Activated CD4-positive, alpha-beta T cell treated with anti-CD3 and anti-CD28 coated beads, Interleukin-2, Interleukin-6, amounts not matched to agents 100 ng/mL and 50 ng/mL, durations not matched to agents 16 hours and 8 hours (primary cell): ENCODE measurements at places on chromosomes 3 and 15.

DNA sequence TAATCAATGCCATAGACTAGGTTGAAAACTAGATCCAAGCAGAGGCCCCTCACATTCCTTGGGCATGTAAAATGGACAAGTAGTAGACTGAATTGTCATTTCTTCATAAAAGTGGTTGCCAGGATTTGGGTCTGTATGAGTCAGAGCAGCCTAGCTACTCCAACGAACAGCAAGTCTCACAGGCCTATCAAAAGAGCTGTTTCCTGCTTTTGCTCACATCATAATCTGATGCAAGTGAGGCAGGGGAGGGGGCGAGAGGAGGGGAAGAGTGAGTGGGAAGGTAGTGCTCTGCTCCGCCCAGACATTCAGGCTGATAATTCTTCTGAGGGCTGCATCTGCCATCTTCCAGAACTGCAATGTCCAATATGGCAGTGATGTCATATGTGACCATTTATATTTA lies 228.9 kb upstream of the PRICKLE2 start:
- peak; percentile 16 for DNase-seq

- no peak for DNase-seq
These were observed 120.5 kb downstream of the SHQ1 start for GRCh38 chr3:72727726-72728125.

DNA sequence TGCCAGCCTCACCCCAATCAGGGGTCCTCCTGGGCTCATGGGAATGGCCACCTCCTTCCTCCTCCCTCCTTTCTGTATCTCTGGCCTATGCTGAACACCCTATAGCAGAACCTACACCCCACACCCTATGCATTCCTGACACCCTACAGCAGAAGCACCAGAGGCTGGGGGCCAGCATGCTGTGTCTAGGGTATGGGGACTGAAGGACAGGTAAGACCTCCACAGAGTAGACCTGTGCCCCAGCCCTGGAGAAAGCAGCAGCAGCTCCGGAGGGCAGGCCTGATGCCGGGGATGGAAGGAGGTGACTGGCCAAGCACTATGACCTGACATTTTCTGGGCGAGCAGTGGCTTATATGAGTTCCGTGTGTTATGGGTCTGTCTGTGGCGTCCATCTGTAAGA lies 66.9 kb downstream of the TLE3 start:
- no peak for DNase-seq

- DNase-seq, result no peak
These were observed 49.6 kb downstream of the MECOM start for GRCh38 chr3:169613895-169614294.

DNA sequence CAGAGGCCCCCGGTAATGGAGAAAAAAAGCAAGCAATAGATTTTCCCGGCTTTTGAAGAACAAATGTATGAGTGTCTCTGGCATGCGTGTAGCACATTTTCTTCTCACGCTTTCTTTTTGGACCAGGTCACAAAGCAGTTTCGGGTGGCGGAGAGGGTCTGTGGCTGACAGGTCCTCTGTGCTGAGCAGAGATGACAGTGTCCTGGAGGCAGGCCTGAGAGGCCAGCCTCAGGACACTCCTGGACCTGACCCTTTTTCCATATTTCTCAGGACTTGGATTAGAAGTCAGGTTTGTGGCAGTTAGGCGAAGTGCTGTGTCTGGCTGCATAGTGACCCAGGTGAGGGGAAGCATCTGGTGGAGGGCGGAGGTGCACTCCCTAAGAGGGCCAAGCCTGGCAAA lies 52.9 kb downstream of the KLF13 start:
- DNase-seq, result no peak

- no peak for DNase-seq
These were observed 28.4 kb downstream of the OXSM start for GRCh38 chr3:25818335-25818734.

DNA sequence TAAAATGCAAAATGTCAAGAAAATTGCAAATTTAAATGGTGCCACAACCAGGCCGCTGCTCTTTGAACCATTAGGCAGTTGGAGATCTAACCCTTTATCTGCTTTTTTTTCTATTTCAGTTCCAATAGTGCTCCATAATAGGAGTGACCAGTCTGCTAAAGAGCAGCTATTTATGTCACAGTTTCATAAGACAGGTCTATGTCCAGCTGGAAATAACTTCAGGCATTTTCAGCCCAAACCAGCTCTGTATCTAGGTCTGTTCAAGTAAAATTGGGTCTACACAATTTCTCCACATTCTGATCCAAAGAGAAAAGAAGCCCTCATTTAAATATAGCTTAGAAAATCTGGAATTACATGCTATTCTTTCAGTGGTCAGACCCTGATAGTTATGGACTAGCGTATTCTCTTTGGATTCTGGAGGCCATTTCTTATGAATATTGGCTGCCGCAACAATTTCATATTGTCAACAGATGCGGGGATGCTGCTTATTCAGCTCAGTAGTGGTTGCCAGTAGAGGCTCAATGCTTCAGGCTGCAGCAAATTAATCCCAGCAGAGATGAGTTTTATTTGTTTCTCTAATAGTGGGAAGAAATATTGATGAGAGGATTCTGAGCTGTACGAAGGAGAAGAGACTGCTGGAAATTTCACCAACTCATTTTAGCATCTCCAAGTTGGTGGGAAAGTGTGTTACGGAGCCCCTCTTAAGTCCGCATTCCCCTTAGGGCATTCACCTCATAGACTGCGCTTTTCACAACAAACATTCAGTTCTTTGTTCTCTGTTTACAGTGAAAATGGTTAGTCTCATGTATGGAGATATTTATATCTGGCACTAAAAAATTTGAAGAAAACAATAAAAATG lies 887.0 kb downstream of the ROBO1 start:
- no peak for DNase-seq

DNA sequence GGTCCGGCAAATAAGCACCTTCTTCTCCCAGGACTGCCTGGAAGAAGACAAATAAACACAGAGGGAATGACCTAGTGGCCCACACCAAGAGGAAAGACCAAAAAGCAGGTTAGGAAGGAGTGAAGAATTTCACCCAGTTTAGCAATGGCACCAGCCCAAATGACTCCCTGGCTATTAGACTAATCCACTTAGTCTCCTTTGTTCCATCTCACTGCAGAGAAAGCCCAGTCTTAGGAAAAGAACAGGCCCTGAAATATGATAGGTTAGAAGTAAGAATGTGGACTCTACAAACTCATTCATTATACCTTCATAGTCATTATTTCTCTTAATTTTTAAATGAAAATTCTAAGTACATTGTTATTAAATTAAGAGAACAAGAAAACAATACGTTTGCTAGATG lies 23.2 kb downstream of the SERPINI2 start:
- DNase-seq, result no peak

GRCh38 chr3:13532631-13533030 lies 16.3 kb upstream of the FBLN2 start:
- no peak for DNase-seq

GRCh38 chr3:4589475-4590097 lies 96.4 kb downstream of the ITPR1 start:
- no peak for DNase-seq

GRCh38 chr3:102885289-102885688 lies 450.5 kb downstream of the ZPLD1 start:
- DNase-seq, result no peak

- DNase-seq, result no peak
These were observed 72.5 kb upstream of the HERC1 start for GRCh38 chr15:63906266-63906584.

DNA sequence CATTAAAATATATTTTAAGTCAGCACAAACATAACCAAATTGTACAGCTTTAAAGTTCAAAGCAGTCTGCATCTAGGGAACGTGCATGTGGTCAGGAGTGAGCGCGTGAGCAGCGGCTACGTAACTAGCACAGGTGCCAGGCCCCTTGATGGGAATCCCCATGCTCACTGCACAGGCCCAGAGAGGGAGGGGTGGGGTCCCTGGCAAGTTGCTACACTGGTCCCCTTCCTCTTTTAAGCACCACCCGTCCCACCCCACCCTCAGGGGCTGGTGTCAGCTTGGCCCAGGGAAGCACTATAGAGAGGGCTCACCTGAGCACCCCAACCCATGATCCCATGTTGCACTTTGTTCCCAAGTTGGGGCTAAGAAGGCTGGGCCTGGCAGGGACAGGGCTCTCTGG lies 835 bp upstream of the GMPPB start:
- DNase-seq, result peak; percentile 23

DNA sequence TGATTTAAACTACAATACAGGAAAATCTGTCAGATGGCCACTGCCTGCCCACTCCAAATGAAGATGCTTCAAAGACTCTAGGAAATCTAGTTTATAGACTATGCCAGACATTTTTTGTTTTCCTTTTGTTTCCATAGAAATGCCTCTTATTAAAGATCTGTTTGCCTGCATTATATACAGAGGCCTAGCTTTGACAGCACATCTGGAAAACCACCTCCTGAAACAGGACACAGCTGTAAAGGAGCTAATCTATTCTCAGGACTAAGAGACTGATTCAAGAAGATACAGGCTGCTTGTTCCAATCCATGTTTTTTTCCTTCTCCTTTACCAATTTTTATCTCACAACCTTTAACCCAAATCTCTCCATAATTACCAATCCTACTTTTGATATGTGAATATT lies 75.3 kb upstream of the STRIT1 start:
- DNase-seq, result no peak

- no peak for DNase-seq
These were observed 278.4 kb upstream of the CCDC54 start for GRCh38 chr3:107098864-107099263.

DNA sequence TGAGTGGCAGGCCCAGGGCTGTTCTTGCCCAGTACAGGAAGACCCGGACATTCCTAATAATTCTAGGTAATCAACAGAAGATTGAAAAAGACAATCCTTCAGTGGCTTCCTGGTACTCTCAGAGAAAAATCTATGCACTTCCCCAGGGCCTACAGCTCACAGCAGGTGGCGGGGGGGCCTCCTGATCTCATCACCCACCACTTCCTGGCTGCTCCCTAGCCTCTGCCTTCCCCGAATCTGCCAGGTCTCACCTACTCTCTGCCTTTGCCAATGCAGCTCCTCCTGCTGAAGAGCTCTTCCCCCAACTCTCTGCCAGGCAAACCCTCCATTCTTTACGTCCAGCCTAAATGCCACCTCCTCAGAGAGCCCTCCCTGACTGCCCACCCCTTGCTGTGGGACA lies 37.5 kb downstream of the EHD4 start:
- DNase-seq, result peak; percentile 81

DNA sequence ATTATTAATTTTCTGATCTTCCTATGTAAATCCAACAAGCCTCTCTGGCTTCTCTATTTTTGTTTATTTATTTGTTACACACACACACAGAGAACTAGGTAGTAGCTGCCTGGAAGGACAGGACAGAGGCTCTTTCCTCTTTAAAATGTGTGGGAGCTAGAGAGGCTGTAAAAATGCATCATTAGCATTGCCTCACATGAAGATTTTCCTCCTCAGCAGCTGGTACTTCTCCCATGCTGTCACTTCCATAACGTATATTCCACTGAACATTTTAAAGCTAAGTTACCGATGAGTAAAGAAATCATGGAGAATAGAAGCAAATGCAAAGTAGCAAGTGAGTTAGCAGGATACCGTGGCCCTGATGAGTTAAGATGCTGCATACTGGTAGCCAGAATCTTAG lies 63.9 kb downstream of the IMPG2 start:
- no peak for DNase-seq
